Mesendoderm (in vitro differentiated cells): ENCODE measurements at places on chromosomes 13 and 19.

GRCh38 chr13:110546926-110547325, 14.6 kb downstream of the RAB20 start:
- DNase-seq = no peak

GRCh38 chr13:45615501-45616101, at the start of gene ERICH6B:
TSS of gene ERICH6B (minus strand) at chr13:45615739. CDS start at chr13:45597005, 18,734 bp downstream.
- peak; percentile 83 for DNase-seq

DNA sequence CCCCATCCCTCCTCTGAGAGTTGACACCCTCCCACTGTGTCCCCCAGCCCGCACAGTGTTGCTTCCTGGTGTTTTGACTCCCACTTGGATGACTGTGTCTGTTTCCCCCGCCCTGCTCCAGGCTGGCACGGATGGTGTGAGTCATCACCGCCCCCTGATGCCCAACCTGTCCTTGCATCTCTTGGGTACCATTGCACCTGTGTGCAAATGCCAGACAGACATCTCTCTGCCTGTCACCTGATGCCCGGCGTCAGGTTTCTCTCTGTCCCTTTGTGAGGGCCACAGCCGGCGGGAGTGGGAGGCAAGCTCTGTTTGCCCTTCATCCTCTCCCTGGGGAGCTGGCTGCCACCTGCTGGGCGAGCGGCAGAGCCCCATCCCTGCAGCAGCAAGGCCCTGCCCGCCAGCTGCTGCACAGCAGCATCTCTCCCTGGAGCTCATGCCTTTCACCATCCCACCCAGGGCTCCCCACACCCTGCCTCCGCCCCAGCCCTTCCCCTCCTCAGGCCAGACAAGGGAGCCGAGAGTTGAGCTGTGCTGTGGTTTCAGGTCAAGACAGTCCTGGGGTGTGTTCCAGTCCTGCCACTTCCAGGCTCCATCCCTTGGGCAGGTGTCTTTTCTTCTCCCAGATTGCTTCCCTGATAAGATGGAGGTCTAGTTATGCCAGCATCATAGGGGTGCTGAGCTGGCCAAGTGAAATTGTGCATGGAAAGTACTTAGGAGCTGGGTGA, 29.7 kb downstream of the NKPD1 start:
- no peak for DNase-seq

DNA sequence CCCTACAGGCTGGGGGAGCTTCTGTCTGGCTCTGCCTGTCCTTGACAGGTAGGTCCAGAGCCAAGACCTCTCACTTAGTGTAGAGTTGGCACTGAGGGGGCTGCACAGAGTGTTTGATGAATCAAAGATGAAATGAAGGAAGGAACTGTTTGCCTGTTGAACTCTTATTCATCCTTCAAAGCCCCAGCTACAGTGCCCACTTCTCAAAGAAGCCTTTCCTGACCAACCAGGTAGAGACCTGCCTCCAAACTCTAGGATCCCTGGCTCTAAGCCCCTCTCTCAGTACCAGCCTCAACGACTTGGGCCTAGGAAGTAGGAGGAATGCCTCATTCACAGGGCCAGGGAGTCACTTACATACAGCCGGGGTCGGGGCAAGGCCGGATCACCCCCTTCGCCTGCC, 9.1 kb upstream of the TMEM161A start:
- DNase-seq = no peak

DNA sequence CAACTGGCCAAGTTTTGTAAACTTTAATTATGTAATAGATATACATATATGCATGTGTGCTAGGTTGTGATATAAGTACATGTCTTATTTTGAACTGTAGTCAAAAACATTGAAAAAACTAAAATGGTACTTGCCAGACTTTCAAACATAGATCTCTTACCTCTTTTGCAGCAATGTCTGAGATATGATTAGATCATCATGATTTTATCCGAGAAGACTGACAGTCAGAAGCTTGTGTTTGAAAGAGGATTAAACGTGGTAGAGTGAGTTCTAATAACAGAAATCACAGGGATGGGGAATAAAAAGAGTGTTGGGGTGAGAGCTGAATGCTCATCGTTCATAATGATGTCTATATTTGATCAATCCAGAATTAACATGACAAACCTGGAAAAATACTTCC, 18.2 kb upstream of the ACP7 start:
- no peak for DNase-seq

DNA sequence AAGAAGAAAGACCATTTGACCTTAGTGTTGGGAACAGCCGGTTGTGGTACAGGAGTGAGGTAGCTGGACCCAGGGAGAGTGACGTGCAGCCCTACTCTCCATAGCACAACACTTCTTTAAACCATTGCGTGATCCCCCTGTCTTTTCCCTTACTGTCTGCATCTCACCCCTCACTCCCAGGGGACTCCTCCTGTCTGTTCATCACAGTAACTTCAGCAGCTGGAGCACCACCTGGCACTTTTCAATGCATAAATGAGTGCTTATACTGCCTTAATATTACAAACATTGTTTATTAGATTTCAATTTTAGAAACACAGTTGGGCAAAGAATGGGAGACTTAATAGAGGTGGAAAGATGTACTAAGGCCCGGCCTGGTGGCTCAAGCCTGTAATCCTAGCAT, 285.5 kb downstream of the UQCRFS1 start:
- DNase-seq = no peak

GRCh38 chr13:96632536-96633320, 361.5 kb downstream of the OXGR1 start:
- no peak for DNase-seq

GRCh38 chr19:5257155-5258045, 83.2 kb downstream of the PTPRS start:
- DNase-seq = no peak

GRCh38 chr13:96193728-96194310, 103.9 kb downstream of the HS6ST3 start:
- no peak for DNase-seq

GRCh38 chr13:23740002-23740401, 149.2 kb downstream of the MIPEP start:
- no peak for DNase-seq

DNA sequence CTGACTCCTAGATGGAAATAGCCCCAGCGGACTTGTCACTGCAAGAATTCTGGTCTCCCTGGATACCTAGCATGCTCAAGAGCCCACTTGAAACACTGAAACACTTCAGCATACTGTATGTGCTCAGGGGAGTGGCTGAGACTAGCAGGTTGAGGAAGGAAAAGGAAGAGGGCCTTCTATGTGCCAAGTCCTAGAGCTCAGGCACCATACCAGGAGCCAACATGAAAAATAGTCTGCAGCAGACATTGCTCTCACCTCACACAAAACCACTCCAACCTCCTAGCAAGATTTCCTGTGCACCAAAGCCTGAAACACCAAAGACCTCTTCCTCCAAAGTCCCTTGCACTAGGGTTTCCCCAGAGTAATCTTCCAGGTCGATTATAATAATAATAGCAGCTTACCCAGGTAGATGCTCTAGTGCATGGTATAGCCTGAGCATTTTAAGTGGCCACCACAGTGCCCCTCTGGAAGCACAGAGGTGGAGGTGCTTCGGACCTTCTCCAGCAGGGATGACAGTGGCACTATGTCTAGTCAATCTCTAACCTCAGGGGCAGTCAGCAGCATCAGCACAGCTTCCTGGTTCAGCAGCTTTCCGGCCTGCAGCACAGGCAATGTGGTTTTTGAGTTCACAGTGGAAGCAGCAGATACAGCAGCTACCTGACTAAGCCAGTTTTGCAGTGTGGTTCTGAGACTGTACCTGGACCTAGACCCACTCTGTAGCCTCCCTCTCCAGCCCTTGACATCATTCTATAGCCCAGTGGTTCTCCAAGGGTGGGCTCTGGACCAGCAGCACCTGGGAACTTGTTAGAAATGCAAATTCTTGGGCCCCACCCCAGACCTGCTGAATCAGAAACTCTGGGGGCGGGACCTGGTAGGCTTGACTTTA, 45.6 kb upstream of the UBE2L5 start:
- no peak for DNase-seq

DNA sequence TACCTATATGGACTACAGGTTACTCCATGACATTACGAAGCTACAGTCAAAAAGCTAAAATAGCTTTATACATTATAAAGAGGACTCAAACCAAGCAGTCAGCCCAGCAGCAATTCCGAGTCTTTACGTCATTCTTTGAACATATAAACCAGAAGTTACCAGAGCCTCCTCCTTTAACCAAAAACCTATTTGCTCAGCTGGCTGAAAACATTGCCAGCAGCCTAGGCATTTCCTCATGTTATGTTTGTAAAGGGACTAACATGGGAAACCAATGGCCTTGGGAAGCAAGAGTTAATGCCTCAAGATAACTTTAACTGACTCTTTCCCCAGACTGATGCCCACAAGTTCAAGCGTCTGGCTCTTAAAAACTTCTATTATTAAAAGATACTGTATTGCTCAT, 104.1 kb upstream of the ZNF492 start:
- no peak for DNase-seq

GRCh38 chr19:29962793-29963192, 20.8 kb downstream of the URI1 start:
- DNase-seq = no peak

DNA sequence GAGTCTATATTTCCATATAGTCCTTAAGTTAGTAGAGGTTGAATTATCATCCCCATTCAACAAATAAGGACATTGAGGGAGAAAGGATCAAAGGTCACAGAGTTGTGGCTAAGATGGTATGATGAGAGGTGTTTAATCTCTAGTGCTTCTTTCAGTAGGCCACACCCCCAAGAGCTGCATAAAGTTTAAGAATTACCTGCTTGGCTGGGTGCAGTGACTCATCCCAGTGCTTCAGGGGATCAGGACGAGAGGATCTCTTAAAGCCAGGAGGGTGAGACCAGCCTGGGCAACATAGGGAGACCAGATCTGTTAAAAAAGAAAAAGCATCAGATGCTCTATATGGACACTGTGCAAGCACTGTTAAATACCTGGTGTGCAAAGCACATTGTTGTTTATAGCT, 560.0 kb upstream of the KLHL1 start:
- peak; percentile 79 for DNase-seq

DNA sequence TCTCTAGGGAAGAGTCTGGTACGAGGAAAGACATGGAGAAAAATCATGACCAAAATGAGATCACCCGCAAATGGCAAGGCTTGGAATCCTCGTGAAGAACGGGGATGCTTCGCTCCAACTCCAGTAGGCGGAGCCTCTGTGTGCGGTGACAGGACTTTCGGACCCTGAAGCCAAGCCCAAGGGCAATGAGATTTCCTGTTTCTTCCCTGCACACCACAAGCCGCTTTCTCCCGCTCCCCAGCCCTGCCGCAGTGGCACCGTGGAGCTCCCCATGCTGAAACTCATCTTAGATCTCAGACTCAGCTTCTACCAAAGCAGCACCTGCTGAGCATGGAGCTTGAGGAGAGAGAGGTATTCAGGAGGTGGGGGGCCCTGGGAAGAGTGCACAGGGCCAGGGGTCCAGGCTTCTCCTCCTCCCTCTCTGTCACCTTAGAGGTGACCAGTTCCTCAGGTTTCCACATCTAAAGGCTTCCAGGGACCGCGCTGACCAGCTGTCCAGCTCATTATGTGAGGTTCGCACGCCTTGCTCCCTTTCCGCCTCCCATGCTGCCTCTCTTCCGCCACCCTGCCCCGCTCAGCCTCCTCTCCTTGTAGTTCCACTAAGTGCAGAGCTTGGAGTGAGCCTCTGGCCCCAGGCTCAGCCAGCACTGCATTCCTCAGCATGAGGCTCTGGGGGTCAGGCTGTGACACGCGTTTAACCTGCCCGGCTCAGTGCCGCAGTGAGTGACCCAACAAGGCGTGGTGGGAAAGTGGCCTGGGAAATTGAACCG, 153.8 kb upstream of the SOX1 start:
- no peak for DNase-seq
